ENCODE measurements at places on chromosomes 2 and 18. TPM values are rescaled to one million over a fixed set of nuclear protein-coding genes. Genes with fewer than 3 reads are reported as not detected.

GRCh38 chr2:28980368-28981015 lies 606 bp upstream of the TOGARAM2 start:
- no peak for DNase-seq

Gene PAIP2B
- 0.75 TPM for total RNA-seq

GRCh38 chr2:102967451-102967850 lies 205.6 kb downstream of the TMEM182 start:
- DNase-seq: peak; percentile 32

- DNase-seq: no peak
These were observed 112.6 kb upstream of the YPEL5 start for GRCh38 chr2:30034052-30034775.

Gene MATN3
- 4.3 TPM for total RNA-seq

GRCh38 chr18:72601481-72601880 lies 57.3 kb upstream of the CBLN2 start:
- DNase-seq: no peak

GRCh38 chr2:240812721-240813120 lies 7.3 kb downstream of the KIF1A start:
- DNase-seq: no peak

Gene NPHP1
- 5.5 TPM for total RNA-seq

GRCh38 chr2:160044728-160045127 lies 17.7 kb downstream of the PLA2R1 start:
- DNase-seq: no peak

DNA sequence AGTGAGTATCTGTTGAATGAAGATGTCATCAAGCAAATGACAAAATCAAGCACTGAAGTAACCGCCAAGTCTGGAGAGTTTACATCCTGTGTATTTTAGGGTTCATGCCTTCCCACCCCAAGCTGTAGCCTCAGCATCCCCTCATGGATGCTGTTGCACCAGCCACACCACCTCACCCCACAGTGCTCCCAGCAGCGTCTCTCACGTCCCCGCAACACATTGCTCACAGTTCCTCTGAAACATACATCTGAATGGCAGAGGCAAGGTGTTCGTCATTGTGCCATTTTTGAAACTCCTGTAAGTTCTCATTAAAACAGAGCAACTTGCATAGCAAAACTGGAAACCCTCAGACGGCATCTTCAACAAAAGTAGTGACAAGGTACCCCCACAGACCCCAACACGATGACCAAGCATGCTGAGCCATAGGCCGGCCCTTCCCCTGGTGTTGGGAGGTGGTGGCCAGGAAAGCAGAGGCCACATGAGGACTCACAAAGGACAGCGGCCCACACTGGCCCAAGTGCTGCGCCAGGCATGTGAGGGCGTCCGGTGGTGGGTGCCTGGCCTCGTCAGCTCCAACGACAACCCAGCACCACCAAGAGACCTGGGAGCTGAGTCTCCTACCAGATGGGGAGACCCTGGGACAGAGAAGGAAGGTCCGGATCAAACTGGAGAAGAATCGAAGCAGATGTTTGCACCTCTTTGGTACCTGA lies 456.5 kb downstream of the EIPR1 start:
- DNase-seq: no peak

DNA sequence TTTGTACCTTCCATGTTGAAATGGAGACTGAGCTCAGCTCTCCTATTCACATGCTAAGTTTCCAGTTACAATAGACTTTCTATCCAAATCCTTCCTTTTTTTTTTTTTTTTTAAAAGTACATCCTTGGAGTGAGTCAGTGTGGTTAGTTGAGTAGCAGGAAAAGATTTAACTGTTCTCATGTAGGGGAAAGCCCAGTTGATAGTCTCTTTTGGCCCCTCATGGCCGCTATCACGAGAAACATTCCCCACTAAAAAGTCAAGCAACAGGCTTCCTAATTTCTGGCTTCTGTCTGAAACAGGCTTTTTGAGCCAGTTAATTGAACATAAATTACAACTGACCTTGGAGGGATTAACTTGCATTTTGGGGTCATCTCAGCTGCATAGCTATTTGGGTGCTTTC lies 161.3 kb downstream of the MEIS1 start:
- DNase-seq: no peak

Gene CHAC2
- 14.3 TPM for total RNA-seq
